ENCODE measurements at places on chromosomes 12 and 14.

GRCh38 chr12:94806617-94807016 is 156.3 kb upstream of the TMCC3 start:
- DNase-seq = no peak

DNA sequence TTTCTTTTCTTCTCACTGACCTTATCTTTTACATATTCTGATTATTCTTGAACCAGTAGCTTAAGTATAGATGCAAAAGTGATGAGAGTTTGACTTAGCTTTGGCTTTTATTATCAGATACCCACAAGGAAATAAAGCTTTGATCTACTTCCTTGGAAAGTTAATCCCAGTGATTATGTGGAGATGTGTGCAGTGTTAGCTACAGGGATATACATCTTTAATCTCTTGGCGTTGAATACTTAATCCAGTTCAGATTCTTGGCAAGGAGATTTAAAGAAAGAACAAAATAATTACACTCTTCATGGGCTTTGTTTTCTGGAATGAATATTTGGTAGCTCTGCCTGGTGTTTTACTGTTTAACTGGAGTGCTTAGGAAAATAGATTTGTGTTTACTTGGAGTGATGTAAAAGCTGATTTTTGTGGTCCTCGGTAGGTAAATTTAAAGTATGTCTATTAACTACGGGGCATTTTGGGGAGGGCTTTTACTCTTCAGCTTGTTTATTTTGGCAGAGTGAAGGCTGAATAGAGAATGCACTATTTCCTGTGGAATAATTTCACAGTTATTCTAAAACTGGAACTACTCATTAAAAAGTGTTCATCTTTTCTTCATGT is 150.1 kb upstream of the LRIG3 start:
- DNase-seq = no peak

- no peak for DNase-seq
These were observed 48.7 kb upstream of the PLXNC1 start for GRCh38 chr12:94099632-94100031.

- DNase-seq = no peak
These were observed 25.4 kb downstream of the PRKCH start for GRCh38 chr14:61346793-61347192.

DNA sequence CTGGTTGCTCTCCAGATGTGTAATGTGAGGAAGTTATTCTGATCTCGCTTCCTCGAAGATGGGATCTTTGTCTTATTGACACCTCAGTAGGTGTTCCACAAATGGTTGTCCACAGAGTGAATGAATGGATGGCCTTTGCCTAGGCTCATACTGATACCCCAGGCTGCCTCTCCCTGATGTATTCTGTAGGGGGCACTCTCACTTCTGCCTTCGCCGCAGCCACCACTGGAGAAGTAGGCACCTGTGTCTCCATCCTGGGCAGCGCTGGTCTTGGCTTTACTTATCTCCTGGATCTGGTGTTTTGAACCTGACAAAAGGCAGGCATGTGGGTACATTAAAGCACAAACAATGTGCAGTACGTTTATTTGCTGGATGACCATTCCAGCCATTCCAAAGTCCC is 82.1 kb downstream of the ZFP36L1 start:
- DNase-seq = no peak

DNA sequence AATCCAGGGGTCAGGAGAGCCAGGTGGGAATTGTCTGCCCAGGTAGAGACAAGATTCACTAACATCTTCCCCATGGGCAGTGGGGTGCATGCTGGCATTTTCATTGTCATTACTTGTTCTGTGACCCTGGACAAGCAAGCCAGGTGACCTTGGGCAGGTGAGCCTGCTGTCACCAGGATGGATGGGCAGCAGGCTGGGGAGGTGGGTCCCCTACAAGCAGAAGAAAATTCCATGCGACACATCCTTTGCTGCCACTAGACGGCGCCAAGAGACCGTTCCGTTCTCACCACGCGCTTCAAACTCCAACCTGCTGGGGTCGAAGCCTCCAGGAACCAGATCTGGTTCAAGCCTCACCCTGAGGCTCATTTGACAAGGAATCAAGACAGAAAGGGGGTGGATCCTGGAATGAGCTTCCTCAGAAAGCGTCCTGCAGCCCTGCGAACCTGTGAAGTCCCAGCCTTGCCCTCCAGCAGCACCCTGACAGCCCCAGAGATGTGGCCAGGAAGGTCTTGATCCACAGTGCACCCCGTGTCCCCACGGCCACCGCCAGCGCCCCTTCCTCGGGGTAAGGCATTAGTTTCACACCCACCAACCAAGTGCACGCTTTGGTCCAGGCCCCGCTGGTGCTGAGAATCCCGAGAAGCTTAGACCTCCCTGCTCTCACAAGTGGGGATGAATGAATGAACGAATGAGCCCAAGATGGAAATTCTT is 3.2 kb upstream of the DYNC1H1 start:
- DNase-seq = peak; percentile 87

DNA sequence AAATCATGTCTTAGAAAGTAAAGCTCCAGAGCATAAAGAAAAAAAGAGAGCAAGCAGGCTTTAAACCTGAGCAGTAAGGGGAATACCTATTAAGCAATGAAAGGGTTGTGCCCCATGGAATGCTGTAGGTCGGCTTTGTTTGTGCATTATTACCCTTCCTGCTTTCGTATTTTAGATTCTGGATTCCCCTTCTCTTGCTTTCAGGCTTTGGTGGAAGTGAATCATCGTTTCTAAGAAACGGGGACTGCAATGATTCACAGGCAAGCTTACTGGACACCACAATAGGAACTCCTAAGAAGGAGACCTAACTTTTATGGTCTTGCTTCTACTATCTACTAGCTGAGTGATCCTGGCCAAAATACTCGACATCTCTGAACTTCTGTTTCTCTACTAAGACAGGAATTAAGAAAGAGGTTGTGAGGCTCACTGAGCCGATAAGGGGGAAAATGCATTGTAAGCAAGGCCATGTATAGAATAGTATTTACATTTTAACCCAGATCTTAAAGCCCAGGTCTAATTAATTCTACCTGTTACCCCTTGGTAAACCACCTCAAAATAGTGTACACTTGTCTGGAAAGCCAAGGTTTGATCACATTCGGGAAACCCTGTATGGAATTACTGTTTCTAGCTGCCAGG is 1.2 kb upstream of the BMAL2 start:
- DNase-seq = no peak

GRCh38 chr12:116882742-116883141 is 1.5 kb upstream of the HRK start:
- DNase-seq = no peak

DNA sequence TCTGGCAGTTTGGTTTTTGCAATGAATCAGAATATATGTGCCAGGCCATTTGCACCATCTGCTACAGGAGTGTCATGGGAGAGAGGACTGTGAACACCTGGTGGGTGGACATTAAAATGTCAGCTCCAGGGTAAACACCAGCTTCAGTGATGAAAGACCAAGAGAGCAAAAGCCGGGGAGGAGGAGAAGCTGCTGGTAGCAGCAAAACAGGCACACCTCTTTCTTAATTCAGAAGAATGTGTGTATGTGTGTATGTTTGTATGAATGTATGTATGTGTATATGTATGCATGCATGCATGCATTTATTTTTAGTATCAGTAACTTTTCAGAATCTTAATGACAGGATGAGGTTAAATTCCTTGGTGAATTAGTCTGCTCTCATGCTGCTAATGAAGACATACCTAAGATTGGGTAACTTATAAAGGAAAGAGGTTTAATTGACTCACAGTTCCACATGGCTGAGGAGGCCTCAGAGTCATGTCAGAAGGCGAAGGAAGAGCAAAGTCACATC is 357.4 kb upstream of the PRICKLE1 start:
- DNase-seq = no peak

GRCh38 chr14:36747411-36748184 is 85.9 kb downstream of the PAX9 start:
- DNase-seq = no peak

- no peak for DNase-seq
These were observed 8.3 kb downstream of the EMG1 start for GRCh38 chr12:6979021-6979420.
